ENCODE measurements at places on chromosomes 7 and 10.

DNA sequence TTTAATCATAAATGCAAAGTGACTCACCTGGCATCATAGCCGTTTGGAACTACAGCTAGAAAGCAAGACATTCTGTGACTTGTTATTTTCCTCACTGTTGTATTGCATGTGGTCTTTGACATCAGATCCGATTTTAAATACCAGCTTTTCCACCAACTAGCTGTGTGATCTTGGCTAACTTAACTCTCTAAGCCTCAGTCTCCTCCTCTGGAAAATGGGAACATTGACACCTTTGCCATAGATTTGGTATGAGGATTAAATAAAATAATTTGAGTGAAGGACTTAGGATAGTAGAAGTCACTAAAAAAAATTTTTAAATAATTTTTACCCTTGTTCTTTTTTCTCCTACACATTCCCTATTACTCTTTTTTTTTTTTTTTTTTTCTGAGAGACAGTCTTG lies 155.0 kb upstream of the TCF7L2 start:
- DNase-seq: no peak
- no peaks in the 10 kb centered on the region for H3K27me3 ChIP-seq
- H3K4me1 ChIP-seq: peaks cover 4% of the 10 kb centered on the region
- H3K4me3 ChIP-seq: no peak overlapping the region
- H3K27ac ChIP-seq: no peak overlapping the region
- no peaks in the 10 kb centered on the region for H3K36me3 ChIP-seq

GRCh38 chr7:22255834-22256233 lies 101.1 kb downstream of the RAPGEF5 start:
- H3K27ac ChIP-seq: no peak overlapping the region
- no peak overlapping the region for H3K4me3 ChIP-seq
- DNase-seq: peak; percentile 5
- no peaks in the 10 kb centered on the region for H3K36me3 ChIP-seq
- H3K27me3 ChIP-seq: peaks cover 13% of the 10 kb centered on the region

DNA sequence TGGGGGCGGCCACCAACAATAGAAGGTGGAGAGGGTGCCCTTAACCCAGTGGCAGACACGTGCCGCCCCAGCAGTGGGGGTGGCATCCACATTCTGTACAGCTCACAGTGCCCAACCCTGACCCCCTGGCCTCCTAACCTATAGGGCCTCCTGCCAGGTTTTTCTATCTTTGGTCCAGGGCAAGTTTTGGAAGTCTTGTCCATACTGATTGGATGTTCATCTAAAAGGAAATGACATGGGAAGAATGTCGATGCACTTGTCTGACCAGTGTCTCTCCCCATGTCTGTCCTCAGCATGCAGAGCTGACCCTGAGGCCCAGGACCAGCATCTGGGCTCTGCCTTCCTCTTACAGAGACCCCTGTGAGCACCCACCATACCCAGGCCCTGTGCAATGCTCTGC lies 32.3 kb upstream of the ANTXRL start:
- DNase-seq: no peak
- peaks cover 5% of the 10 kb centered on the region for H3K4me1 ChIP-seq
- H3K27ac ChIP-seq: no peak overlapping the region
- H3K36me3 ChIP-seq: peaks cover 14% of the 10 kb centered on the region
- no peak overlapping the region for H3K4me3 ChIP-seq

- no peaks in the 10 kb centered on the region for H3K4me1 ChIP-seq
- no peaks in the 10 kb centered on the region for H3K36me3 ChIP-seq
- H3K4me3 ChIP-seq: no peak overlapping the region
- peaks cover 15% of the 10 kb centered on the region for H3K27me3 ChIP-seq
- DNase-seq: no peak
- no peak overlapping the region for H3K27ac ChIP-seq
Observed at GRCh38 chr7:117472335-117472734, 7.5 kb upstream of the CFTR start.

GRCh38 chr10:70381471-70382421 lies 679 bp downstream of the LRRC20 start:
- no peaks in the 10 kb centered on the region for H3K27me3 ChIP-seq
- no peak for DNase-seq

DNA sequence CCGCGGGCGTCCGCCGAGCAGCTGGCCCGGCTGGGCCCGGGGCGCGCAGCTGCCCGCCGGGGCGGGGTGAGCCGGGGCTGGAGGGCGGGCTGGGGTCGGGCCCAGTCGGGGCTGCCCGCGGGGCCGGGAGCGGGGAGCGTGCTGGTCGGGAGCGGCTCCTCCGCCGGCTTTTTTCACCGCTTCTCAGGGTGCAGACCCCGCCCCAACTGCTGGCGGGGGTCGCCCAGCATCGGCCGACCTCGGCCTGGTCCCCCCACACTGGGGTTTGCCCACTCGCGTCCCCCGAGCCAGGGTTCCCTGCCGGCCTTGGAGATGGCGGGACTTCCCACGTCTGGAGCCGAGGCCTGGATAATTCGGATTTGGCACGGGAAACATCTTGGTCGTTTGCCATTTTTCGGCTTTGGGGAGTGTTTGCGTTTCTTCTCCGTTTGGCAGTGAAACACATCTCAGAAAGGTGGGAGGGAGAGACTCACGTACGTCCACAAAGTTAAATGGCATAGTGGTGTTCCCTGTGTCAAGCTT lies 432 bp downstream of the TMEM248 start:
- peaks cover 2% of the 10 kb centered on the region for H3K27me3 ChIP-seq
- H3K36me3 ChIP-seq: peaks cover 16% of the 10 kb centered on the region
- DNase-seq: peak; percentile 13
- peak overlapping the region; percentile 94 for H3K27ac ChIP-seq
